CD4-positive, alpha-beta T cell treated with Interleukin-2 at 100 ng/mL for 4 hours (primary cell): ENCODE measurements at places on chromosomes 1 and 21.
A peak's percentile ranks its signal among the peaks of the same experiment; 100 is the strongest.

- DNase-seq = no peak
These were observed 228.0 kb upstream of the SGIP1 start for GRCh38 chr1:66305927-66306326.

DNA sequence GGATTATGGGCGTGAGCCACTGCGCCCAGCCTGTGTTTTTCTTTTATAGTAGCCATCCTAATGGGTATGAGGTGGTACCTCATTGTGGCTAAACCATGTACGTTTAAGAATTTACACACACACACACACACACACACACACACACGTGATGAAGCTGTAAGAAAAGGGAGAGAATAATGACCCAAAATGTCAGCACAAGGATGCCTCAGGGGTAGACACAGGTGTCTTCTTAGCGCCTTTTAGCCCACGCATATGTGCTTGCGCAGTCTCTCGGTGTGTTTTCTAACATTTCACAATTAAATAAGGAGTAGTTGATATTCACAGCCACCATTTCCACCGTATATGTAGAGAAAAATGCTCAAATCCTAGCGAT lies 782 bp upstream of the PFKL start:
- peak; percentile 15 for DNase-seq

DNA sequence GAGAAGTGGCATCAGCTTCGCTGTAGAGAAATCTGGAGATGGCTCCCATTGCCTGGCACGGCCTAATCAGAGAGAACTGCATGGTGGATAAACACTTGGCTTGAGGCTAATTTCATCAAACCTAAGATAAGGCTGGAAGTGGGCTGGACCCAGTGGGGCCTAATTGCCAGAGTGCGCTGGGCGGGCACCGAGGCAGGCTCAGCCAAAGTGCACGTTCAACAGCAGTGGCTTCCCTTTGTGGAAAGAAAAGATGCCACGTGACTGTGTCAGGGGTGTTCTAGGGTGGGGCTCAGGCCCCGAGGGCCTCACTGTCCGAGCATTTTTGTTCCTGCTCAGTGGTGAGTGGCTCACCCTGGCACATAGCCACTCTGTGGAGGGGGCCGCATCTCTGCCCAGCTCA lies 5.8 kb downstream of the PLCH2 start:
- no peak for DNase-seq

DNA sequence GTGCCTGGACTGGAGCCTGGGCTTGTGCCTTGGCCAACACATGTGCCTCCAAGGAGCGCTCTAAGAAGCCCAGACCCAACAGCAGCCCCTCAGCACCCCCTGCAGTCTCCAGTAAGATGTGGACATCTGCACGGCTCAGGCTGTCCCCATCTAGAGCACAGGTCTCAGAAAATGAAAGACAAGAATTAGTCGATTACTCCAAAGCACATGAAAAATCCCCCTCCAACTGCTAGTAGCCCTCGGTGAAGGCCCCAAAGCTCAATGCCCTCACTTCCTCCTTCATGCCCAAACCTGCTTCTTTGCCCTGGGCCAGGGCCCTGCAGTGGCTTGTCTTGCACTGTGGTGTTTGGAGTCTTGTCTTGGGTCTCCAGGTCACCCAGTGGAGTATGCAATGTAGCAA lies 21.9 kb upstream of the ERO1B start:
- no peak for DNase-seq

DNA sequence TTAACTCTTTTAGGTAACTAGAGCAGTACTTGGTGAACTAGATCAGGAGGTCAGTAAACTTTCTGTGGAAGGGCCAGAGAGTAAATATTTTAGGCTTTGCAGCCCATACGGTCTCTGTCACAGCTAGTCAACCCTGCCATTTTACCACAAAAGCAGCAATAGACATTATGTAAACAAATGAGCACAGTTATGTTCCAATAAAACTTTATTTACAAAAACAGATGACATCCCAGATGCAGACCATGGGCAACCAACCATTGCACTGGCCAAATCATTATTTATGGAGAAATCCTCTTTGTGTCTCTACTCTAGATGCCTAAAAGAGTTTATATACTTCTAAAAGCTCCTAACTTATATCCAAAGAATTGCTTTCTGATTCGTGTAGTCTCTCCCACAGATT lies 192.4 kb downstream of the HS2ST1 start:
- no peak for DNase-seq

DNA sequence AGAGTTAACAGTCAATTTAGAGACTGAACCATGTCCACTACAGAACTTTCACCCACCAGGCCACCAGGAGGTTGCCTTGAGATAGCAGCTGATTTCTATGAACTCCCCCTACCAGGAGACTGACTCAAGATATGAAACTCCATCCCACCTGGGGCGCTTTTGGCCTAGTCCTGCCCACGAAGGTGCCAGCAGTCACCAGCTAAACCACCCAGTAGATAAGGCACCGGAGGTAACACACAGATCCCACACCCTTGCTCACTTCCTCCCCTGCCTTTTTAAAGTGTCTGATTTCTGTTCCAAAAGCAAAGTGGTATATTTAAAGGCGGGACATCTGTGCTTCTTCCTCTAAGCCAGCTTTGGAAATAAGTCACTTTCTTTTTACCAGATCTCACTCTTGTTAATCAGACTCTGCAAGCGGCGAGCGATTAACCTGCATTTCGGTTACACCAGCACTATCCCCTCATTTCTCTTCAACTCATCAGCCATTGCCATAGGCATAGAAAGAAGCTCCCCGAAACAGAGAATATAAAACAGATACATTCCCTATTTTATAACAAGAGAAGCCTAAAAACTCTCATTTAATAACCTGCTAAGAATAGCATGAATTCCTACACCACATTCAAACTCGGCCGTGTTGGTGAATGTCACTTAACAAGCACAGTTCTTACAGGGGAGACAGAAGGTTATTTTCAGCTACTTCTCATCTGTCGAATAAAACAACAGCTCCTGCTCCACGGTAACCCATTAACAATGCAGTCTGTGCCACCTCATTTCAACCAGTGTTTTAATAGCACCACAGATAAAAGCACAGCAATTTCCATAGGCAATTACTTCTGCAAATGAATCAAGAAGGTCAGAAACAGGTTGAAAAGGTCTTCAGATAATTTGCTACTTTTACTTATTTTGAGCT lies 318.1 kb downstream of the KCNH1 start:
- no peak for DNase-seq

DNA sequence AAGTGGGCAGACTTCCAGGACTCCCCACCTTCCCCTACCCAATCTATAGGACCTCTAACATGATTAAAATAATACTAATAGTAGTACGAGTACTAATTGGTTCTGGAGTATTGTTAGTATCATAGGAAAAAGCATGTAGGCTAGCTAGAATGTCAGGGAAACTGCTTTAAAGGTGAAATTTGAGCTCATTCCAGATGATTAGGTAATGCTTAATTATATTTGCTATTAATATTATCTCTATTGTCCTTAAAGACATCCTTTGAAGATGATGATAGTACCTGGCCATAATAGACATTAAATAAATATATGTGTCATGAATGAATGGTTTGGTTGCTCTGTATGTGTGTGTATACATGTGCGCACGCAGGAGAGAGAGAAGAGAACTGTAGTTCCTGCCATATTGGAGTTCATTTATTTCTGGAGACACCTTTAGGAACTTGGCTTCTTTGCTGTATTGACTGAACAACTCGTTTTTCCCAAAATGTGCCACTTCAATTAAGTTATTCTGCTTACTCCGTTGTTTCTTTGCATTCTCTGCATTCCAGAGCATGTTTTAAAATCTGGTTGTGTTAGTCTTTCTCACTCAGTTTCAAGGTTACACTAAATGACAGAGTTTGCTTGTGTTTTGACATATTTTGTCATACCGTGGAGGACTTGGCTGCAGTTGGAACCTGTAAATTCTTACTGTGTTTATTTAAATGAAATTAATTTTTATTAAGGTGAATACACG lies 117.1 kb downstream of the OSBPL9 start:
- no peak for DNase-seq
